ENCODE measurements at places on chromosomes 1 and 21.

DNA sequence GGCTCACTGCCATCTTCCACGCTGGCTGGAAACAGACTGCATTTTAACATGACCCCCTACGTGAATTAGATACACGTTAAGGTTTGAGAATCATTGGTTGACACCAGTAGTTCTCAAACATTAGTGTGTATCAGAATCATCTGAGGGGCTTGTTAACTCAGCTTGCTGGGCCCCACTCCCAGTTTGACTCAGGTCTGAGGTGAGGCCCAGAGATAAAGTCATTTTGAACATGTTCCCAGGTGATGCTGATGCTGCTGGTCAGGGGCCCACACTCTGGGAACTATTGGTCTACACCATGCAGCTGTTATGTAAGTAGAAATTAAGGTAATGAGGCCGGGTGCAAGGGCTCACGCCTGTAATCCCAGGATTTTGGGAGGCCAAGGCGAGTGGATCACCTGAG lies 1.3 kb downstream of the LSM10 start:
- no peak for DNase-seq

- DNase-seq, result no peak
Measured at GRCh38 chr1:223622132-223622842, 43.2 kb downstream of the CAPN8 start.

- no peak for DNase-seq
Measured at GRCh38 chr1:52057876-52058415, 1.9 kb downstream of the BTF3L4 start.

GRCh38 chr1:113439277-113439670 lies 49.0 kb downstream of the MAGI3 start:
- DNase-seq, result no peak

GRCh38 chr1:76938304-76938703 lies 71.0 kb downstream of the ST6GALNAC5 start:
- DNase-seq, result no peak

DNA sequence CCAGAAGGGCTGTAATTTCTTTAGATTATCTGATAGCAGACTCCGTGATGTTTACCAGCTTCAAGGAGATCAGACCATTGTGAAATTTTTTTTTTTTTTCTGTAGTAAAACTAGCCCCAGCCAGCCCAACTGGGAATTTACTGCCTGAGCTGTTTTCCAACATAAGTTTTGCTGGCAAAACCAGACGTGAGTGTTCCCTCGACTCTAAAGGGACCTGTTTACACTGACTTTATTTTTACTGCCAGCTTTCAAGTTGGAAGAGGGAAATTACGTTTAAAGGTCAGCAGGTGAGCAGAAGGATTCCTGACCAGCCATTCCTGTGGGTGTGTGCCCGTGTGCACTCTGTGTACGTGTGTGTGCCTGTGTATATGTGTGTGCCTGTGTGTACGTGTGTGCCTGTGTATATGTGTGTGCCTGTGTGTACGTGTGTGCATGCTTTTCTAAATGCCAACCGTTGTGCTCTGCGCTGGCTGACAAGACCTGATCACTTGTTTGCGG lies 374 bp downstream of the MAB21L3 start:
- DNase-seq, result no peak

GRCh38 chr1:92701147-92701546 lies 83.8 kb downstream of the EVI5 start:
- DNase-seq, result no peak

DNA sequence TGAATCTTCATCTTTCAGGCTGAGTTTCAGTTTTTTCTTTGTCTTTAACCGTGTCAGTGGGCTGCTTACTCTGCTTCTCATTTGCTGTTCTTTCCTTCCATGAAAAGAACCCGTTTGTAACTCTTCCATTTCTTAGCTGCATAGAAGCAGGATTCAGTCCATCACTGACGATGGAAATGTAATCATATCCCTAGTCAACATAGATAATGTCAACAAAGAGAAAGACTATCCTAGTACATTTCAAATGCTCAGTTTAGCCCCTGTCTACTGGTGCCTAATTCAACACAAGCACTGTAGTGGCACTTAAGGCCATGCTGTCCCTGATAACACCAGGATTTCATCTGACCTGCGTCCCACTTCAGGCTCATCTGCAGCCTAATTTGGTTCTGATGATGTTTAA lies 376 bp downstream of the GBP1 start:
- DNase-seq, result no peak

DNA sequence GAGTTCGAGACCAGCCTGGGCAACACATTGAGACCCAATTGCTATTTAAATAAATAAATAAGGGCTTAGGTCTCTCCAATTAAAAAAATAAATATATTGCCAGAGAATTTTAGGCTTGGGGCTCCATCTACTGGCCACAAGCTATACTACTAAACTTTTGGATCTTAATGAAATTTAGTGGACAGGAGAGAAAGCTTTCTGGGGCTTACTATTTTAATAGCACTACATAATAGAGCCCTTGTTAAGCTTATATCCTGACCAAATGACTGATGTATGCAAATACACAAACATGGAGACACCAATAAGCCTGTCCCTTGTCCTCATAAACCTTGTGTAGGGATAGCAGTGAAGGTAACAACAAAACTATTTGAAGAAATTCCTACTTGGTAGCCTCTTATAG lies 18.4 kb downstream of the CCT3 start:
- DNase-seq, result no peak

DNA sequence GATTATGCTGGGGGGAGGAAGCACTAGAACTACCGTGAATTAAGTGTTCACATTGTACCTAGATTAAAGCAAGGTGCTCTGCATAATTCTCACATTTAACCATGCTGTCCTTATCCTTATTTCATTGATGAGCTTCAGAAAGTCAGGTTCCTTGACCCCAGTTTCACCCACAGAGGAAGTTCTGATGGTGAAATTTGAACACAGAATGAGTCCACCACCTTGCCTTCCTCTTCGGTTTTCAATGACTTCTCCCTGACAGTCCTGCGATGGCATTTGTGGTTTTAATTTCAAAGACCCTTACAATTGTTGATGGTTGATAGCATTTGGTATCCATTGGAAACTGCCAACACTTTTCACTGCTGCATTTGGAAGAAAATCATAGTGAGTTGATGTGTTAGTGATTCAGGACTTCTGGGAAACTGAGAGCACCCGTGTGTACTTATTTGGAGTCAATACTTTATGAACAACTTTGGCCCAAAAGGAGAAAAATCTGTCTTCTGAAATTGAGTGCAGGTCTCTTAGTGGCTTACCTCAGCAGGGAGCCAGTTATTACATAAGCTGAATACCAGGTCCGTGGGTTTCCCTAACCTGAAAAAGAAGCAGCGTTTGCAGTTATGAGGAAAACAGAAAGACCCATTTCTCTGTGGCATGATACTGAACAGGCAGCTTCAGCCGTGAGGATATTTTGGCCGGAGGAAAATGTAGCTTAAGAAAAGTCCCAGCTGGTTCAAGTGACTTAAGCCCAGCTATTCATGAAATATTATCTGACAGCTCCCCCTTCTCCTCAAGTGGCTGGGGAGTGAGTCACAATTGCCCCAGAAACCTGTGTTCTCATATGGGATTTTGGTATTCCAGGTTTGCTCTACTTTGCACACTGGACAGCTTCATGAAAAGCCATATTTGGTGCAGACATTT lies 47.5 kb downstream of the ROR1 start:
- no peak for DNase-seq

DNA sequence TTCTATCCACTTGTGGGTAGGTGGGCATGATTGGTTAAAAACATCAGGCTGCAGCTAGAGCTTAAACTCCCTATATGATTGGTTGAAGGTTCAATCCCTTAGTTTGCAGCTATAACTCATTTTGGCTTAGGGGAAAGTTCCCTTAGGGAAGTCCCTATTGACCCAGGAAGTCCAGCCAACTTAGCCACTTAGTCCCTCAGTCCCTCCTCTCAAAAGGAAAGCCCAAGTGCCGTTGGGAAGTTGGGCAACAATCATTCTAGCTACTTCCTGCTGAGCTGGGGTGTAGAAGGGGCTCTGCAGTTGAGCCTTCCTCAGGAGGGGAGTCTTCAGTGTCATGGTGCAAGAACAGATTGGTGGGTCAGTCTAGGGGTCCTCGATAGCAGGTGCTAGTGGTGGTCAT lies 12.2 kb downstream of the MSTO1 start:
- no peak for DNase-seq

DNA sequence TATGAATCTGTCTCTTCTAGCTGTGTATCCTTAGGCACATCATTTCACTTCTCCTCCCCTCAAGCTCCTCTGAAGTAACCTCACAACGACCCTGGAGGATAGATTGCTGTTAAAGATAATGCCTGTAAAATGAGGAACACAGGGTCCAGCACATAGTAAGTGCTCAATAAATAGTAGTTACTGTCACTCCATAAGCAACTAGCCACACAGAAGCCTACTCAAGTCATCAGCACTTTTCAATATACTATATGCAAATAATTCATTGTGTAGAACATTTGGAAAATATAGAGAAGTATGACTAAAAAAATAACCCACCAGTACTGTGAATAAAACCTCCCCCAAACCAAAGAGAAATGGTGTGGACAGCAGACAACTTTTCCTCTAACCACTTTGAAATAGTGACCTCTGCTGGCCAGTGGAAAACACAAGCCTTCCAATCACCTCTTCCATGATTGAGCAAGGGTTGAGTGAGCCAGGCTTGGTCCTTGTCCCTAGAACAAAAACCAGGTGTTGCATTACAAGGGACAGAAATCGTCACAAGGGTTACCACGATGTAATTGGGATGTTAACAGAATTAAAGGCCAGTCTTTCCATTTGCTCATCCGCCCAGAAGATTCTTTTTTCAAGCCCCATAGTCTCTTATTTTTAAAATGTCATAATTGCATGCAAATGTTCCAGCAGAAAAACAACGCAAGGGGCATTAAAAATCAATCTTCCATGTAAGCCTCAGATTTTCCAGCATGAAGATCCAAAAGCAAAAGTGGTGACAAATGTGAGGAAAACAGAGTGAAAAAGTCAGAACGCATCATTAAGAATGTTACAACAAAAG lies 15.7 kb upstream of the GLIS1 start:
- no peak for DNase-seq

DNA sequence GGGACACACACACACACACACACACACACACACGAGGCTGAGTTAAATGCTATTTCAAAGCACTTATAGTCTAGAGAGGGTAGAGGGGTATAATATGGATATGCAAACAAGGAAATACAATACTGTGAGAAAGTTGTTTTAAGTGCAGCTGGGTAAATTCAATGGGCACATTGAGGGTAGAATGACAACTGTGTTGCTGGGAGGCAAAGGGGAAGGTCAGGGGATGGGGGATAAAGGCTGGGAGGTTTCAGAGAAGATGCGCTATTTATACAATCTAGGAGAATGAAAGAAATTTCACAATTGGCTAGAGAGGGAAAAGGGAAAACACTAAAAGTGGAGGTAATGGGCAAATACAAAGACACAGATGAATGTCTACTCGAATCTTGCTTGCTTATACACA lies 19.4 kb downstream of the EXTL2 start:
- no peak for DNase-seq

DNA sequence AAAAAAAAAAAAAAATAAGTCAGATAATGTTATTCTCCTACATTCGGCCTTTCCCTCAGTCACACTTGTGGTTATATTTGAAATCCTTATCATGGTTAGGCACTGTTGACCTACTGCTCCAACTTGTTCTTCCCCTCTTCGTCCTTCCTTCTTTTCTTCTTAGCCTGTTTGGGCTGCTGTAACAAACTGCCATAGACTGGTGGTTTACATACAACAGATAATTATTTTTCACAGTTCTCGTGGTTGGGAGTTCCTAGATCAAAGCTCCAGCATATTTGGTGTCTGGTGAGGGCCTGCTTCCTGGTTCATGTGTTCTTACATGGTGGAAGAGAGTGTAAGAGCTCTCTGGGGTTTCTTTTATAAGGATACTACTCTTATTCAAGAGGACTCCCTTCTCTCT lies 73.4 kb downstream of the RABGAP1L start:
- no peak for DNase-seq

- no peak for DNase-seq
Measured at GRCh38 chr21:40766381-40766780, 80.6 kb downstream of the DSCAM start.

GRCh38 chr1:45023663-45024062 lies 11.6 kb downstream of the UROD start:
- DNase-seq, result no peak

DNA sequence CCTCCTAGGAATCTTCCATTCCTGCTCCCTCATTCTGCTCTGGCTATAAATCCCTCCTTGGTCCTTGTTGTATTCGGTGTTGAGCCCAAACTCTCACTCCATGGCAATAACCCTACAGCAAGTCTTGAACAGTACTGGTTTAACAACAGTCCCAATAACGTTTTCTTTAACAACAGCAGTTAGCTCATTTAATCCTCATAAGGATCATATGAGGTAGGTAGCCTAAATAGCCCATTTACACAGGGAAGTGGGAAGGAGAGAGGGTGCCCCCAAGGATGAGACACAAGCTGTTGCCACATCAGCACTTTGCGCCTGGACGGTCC lies 444 bp upstream of the AGTRAP start:
- DNase-seq, result no peak

GRCh38 chr1:177976596-177976995 lies 6.7 kb upstream of the SEC16B start:
- no peak for DNase-seq

DNA sequence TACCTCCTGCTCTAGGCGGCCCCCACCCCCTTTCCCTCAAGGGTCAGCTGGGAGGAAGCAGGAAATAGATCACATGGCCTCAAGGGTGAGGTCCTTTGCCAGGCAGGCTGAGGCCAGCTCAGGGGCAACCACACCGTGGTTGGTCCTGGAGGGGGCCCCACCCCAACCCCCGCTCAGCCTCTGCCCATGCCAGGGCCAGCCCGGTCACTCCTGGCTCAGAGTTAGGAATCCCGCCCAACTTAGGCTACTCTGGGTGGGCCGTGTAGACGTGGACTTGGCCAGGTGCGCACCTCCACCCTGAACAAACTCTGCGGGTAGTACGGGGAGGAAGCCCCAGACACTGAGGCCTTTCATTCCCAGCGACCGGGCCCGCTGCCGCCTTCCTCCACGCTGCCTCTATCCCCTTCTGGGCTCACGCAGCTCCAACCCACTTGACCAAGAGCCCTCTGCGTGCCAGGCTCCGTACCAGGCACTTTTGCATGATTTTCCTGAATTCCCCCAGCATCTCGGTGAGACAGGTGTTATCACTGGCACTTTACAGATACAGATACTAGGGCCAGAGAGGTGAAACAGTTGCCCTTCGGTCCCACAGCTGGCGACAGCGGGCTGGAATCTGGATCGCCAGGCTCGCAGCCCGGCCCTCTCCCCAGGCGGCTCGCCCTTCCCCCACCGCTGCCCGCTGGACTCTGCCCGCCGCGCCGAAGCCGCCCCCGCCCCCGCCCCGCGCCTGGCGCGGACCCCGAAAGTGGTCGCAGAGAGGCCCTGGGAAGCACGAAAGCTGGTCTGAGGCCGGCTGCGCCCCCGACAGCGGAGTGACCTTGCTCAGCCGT lies 769 bp downstream of the GALE start:
- no peak for DNase-seq

- DNase-seq, result no peak
Measured at GRCh38 chr1:228446852-228447251, 30.2 kb upstream of the TRIM17 start.

DNA sequence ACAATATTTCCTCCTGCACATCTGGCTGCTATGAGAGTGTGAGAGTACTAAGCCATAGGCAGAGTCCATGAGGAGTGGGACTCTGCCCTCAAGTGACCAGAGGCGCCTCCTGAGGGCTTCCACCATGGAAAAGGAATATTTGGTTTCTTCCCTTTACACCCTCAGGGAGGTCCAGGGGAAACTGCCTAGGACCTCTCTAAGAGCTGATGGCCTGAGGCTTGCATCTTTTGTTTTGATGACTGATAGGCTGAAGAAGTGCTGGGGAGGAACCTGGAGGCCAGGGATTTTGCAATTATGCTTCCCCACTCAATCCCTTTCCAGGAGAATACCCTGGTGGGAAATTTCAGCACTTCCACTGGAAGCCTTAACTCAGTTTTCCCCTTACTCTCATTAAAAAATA lies 111.0 kb downstream of the PBX1 start:
- DNase-seq, result no peak
